ENCODE measurements at places on chromosomes 7 and 10.
A peak's percentile ranks its signal among the peaks of the same experiment; 100 is the strongest.

DNA sequence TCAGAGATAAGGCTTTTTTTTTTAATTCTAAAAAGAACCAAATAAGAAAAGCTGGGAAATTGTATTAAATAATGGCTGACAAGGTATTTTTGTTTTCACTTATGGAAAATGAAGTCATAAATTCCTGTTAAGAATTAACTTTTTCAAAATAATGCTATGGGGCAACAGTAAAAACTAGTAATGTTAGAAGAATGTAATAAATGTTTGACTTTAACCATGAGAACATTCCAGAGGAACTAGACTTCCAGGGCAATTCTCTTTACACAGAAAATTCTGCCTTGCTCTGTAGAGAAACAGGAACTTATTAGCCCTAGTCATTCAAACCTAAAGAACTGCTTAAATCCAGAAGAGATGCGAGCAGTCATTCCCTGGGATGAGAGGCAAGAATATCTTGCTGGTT is 571.1 kb downstream of the IPMK start:
- H3K27me3 ChIP-seq: no peaks in the 10 kb centered on the region
- H3K27ac ChIP-seq: peak overlapping the region; percentile 44
- no peak overlapping the region for H3K4me3 ChIP-seq
- no peaks in the 10 kb centered on the region for H3K36me3 ChIP-seq
- DNase-seq: no peak
- H3K4me1 ChIP-seq: no peaks in the 10 kb centered on the region

DNA sequence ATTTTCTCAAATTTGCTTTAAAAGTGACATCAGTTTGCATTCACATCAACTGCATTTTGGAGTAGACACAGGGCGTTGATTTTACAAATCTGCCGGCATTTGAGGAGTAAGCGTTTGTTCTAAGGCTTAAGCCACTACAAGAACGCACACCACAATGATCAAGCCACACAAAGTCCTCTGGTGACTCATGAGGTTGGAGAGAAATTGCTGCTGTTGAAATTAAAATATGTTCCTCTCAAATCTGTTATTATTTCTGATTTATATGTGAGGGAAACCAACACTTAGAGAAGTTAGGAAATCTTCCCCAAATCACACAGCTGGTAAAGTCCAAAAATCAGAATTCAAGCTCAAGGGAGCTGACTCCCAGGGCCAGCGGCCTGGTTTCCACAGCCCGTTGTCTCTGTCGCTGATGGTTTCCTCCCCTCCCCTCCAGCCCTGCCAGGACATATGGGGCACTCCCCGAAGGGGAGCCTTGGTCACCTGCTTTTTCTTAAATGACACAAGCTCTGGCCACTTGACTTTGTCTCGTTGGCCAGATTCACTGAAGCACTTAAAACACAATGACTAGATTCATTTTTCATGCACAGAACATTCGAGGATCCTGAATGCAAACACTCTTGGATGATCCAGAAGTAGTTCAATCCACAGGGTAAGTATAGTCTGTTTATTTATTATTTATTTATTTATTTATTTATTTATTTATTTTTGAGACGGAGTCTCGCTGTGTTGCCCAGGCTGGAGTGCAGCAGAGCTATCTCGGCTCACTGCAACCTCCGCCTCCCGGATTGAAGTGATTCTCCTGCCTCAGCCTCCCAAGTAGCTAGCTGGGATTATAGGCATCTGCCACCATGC is 29.2 kb upstream of the KLF6 start:
- no peak overlapping the region for H3K27ac ChIP-seq
- H3K4me1 ChIP-seq: peaks cover 29% of the 10 kb centered on the region
- no peak for DNase-seq
- no peaks in the 10 kb centered on the region for H3K27me3 ChIP-seq

- H3K36me3 ChIP-seq: no peaks in the 10 kb centered on the region
- no peaks in the 10 kb centered on the region for H3K4me1 ChIP-seq
- no peak overlapping the region for H3K4me3 ChIP-seq
- no peak for DNase-seq
Measured at GRCh38 chr7:41315764-41316163, 387.1 kb downstream of the INHBA start.

DNA sequence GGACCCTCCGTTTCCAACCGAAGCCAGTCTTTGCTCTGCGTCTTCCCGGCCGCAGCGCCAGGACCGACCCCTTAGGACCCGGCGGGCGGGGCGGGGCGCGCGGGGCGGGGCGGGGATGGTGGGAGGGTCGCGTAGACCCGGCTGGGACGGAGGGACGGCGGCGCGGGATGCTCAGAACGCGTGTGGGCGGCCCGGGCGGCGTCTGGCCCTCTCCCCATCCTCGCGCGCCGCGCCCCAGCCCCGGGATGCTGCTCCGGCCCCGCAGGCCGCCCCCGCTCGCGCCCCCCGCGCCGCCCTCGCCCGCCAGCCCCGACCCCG is at the start of gene UTF1:
UTF1 (plus strand) TSS at position 174 of the 318 bp plus-strand sequence; CDS start at position 246, 72 bp downstream.
- DNase-seq: no peak
- no peaks in the 10 kb centered on the region for H3K36me3 ChIP-seq
- peaks cover 25% of the 10 kb centered on the region for H3K27me3 ChIP-seq
- H3K4me1 ChIP-seq: no peaks in the 10 kb centered on the region
- H3K4me3 ChIP-seq: peak within 1 kb of the TSS; percentile 18

- H3K36me3 ChIP-seq: no peaks in the 10 kb centered on the region
- H3K27ac ChIP-seq: no peak overlapping the region
- no peak overlapping the region for H3K4me3 ChIP-seq
- DNase-seq: no peak
- H3K27me3 ChIP-seq: no peaks in the 10 kb centered on the region
- H3K4me1 ChIP-seq: no peaks in the 10 kb centered on the region
Measured at GRCh38 chr10:131891929-131892805, 8.6 kb upstream of the PPP2R2D start.

- no peaks in the 10 kb centered on the region for H3K36me3 ChIP-seq
- no peaks in the 10 kb centered on the region for H3K4me1 ChIP-seq
- H3K27ac ChIP-seq: no peak overlapping the region
Measured at GRCh38 chr7:54394834-54395233, 147.3 kb upstream of the VSTM2A start.

GRCh38 chr10:66747451-66747850 is 178.4 kb upstream of the LRRTM3 start:
- no peak for DNase-seq
- H3K27me3 ChIP-seq: no peaks in the 10 kb centered on the region
- no peak overlapping the region for H3K27ac ChIP-seq
- no peaks in the 10 kb centered on the region for H3K4me1 ChIP-seq
- H3K4me3 ChIP-seq: no peak overlapping the region
